ENCODE measurements at places on chromosomes 11 and 22.

DNA sequence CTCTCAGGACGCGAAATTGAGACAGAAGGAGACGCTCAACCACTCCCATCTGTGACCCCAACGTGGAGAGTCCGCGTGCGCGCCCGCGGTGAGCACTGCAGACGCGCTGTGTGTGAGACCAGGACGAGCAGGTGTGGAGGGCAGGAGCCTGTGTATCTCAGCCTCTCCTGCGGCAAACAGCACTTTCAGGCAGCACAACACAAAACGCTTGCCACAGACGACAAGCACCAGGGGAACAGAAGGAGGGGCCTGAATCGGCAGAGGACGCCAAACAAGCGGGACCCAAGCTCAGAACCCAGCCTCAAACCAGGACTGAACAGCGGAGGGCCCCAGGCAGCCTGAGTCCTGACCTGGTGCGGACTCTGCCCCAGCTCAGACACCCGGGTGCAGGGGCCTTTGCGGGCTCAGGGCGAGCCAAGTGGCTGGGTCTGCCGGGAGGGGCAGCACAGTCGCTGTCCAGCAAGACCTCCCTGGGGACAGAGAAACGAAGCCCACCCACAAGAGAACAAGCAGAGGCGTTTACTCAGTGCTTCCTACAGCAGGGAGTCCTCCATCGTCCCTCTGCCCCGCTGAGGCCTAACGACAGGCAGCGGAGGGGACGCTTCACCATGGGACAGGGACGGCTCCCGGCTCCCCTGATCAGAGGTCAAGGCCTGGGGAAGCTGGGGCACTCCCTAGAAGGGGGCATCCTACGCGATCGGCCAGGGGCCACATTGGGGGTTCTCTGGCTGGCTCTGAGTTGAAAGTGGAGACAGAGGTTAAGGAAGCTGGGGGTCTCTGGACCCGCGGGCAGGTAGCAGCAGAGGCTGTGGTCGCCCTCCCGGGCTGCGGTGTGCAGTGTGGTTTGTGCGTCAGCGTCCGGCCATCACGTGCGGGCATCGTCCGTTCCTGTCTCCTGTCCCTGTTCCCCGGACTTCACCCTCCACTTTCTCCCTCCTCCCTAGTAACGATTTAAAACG is 560.8 kb downstream of the BRD1 start:
- DNase-seq = no peak

GRCh38 chr11:85819441-85819840 is 8.5 kb upstream of the SYTL2 start:
- no peak for DNase-seq

- DNase-seq = no peak
These were observed 151.3 kb downstream of the CADM1 start for GRCh38 chr11:115352805-115353485.

- DNase-seq = no peak
These were observed 27.9 kb upstream of the SUSD2 start for GRCh38 chr22:24153353-24153752.

DNA sequence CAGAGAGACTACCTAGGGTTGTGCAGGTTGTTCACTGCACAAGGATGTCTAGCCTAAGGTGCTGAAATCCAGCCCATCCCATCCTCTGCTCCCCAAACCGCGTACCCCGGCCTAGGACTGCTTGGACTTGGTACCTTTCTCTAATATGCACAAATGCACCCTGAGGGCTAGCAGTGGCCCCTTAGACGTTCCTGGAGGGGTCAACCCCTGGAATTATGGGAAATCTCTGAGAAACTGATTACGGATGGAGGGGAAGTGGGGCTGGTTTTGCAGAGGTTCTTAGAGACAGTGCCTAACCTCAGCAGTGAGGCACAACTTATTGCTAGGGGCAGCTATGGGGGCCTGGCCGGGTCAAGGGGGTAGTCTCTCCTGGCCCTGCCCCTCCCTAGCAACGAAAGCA is 2.5 kb downstream of the C11orf68 start:
- DNase-seq = no peak

DNA sequence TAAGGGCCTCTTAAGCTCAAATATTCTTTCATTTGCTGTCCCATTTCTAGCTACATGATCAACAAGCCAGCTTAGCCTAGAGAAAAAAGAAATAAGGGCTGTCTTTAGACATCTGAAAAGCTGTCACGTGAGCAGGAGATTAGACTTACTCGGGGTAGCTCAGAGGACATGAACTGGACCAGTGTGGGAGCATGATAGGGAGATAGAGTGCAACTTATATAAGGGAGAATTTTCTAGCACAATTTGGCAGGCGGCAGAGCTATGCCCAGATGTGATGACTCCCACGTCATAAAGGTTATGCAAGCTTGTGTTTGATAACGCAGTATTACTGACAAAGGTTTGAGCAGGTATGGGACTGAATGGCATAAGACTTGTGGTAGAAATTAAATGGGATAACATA is 28.2 kb upstream of the TPBGL start:
- no peak for DNase-seq

GRCh38 chr11:10618490-10618889 is 50.0 kb upstream of the LYVE1 start:
- no peak for DNase-seq

GRCh38 chr11:96019810-96020747 is 96.2 kb upstream of the MTMR2 start:
- DNase-seq = no peak

All from COLO829 (cell line).